Common myeloid progenitor, CD34-positive (primary cell): ENCODE measurements at places on chromosomes 3 and 15.
A peak's percentile ranks its signal among the peaks of the same experiment; 100 is the strongest.

DNA sequence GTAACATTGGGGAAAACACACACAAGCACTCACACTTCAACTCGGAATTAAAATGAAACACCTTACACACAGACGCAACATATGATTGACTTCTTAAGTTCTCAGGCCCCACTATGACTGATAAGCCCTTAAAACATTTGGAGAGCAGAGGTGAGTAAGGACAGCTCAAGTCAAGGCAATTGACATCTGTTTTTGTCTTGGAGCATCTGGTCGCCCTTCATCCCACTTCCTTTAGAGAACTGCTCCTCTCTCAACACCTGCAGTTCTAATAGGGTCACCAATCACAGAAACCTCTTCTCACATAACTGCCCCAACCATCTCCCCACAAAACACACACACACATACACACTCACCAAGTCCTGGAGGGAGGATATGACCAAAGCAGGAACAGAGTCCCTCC, 43.4 kb downstream of the ERC2 start:
- DNase-seq, result no peak

DNA sequence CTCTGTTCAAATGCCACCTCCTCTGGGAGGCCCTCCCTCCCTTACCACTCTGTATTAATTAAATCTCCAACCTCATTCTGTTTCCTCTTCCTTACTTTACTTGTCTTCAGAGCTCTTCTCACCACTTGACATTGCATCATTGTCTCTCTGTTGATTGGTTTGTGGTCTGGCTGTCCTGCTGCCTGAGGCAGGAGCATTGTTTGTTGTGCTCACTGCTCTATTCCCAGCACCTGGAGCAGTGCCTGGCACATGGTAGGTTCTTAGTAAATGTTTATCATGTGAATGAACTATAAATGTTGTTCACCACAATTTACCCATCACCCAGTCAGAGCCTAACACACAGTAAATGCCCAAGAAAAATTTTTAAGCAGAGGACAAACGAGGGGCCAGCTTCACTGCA, 6.7 kb upstream of the BFSP2 start:
- DNase-seq, result no peak

DNA sequence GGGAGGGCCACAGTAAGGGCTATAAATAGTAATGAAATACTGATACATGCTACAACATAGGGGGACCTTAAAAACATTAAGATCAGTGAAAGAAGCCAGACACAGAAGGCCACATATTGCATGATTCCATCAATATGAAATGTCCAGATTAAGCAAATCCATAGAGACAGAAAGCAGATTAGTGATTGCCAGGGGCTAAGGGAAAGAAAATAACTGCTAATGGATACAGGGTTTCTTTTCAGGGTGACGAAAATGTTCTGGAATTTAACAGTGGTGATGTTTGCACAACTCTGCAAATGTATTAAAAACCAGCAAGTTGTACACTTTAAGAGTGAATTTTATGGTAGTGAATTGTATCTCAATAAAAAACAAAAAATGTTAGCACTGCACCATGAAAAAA, 37.0 kb downstream of the PIK3R4 start:
- DNase-seq, result no peak

GRCh38 chr3:184373422-184373821, 4.6 kb downstream of the THPO start:
- no peak for DNase-seq

DNA sequence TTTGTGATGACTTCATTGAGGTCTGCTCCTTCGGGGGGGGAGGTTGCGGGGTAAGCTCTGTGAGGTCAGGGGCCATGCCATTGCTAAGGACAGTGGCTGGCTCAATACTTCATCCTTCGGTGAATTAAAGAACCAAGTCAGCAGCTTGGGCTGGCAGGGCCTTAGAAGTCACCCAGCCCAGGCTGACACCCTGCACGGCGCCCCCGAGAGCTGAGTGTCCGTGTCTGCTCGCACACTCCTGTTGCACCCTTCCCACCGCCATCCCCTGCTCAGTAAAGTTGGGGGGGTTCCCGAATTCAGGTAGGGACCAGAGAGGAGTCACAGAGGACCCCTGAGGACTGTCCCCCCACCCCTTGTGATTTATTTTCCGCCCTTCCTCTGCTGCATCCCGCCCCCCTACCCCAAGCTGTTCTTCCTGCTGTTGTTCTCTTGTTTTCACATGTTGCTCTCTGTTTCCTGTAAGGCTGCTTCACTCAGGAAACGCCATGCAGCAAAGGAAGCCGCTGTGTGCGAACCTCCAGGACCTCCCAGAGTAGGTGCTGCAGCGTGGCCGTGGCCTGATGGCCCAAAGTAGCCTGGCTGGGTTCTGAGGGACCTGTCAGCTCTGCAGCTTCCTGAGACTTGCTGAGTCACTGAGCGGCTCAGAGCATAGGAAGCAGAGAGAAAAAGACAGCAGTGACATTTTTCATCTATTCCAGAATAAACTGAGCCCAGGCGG, 14.4 kb downstream of the EFCC1 start:
- peak; percentile 64 for DNase-seq

DNA sequence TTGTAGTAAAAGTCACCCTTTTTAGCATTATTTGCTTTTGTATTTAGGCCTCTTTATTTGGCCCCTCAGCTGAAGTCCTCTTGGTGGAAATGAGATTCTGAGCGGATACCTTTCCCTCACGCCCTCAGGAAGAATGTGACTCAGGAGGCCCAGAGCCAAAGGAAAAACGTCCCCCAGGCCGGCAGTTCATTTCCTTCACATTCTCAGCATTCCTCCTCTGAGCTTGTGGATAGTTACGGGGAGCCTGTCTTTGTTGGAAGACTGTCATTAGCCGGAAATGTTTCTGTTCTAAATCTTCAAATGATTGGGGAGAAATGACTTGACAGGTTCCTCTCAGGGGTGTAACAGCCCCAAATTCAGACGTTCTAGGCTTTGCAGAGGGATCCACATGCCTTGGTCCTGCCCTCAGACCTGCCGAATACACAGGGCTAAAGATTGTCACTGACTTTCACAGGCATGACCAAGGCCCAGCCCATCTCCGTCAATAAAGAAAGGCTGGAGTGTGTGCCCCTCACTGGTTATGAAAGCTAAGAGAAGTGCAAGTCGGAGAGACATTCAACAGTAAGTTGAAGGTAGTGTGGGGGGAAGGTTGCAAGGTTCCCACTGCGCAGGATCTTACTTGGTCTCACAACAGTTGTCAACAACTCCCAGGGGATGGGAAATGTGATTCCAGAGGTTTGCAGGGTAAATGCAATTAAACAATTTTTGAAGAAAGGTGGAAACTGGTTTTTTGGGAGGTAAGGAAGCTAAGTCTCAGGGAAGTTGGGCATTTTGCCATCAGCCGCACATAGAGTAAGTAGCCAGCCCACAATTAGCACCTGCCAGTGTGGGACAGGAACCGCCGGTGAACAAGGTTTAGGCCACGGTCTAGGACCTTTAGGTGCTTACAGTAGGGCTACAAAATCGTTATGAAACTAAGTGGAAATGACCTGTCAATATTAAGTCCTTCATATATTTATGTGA, 39.7 kb upstream of the MYZAP start:
- DNase-seq, result no peak

- DNase-seq, result no peak
These were observed 174.6 kb downstream of the KLHL25 start for GRCh38 chr15:85619992-85620689.

DNA sequence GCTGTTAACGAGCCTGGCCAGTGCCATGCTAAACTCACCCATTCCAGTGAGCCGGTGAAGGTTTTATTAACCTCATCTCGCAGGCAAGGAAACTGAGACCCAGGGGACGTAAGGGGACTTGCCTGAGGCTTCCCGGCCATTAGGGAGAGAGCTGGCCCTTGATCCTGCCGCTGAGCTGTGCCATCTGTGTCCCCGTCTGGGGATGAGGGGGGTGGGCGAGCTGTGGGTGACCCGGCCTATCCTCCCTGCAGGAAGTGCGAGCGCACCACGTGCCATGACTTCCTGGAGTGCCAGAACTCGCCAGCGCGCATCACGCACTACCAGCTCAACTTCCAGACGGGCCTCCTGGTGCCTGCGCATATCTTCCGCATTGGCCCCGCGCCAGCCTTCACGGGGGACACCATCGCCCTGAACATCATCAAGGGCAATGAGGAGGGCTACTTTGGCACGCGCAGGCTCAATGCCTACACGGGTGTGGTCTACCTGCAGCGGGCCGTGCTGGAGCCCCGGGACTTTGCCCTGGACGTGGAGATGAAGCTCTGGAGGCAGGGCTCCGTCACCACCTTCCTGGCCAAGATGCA, 88.5 kb downstream of the FBLN2 start:
- no peak for DNase-seq

GRCh38 chr15:70036585-70037291, 61.0 kb downstream of the TLE3 start:
- peak; percentile 41 for DNase-seq

- DNase-seq, result peak; percentile 91
These were observed 161.7 kb downstream of the POLR2M start for GRCh38 chr15:57867970-57868798.

- DNase-seq, result peak; percentile 14
These were observed 639 bp downstream of the NIPA1 start for GRCh38 chr15:22786868-22787698.
